ENCODE measurements at places on chromosomes 13 and 19. TPM values are rescaled to one million over a fixed set of nuclear protein-coding genes. Genes with fewer than 3 reads are reported as not detected.

GRCh38 chr19:39046037-39046821 is 13.9 kb upstream of the FBXO27 start:
- no peaks in the 10 kb centered on the region for H3K36me3 ChIP-seq
- H3K4me3 ChIP-seq = no peak overlapping the region
- no peak overlapping the region for H3K27ac ChIP-seq
- no peaks in the 10 kb centered on the region for H3K4me1 ChIP-seq

- no peak for DNase-seq
- no peaks in the 10 kb centered on the region for H3K27me3 ChIP-seq
- H3K36me3 ChIP-seq = peaks cover 61% of the 10 kb centered on the region
- H3K4me1 ChIP-seq = peaks cover 32% of the 10 kb centered on the region
- no peak overlapping the region for H3K4me3 ChIP-seq
Measured at GRCh38 chr19:52227196-52227940, 37.5 kb downstream of the PPP2R1A start.

DNA sequence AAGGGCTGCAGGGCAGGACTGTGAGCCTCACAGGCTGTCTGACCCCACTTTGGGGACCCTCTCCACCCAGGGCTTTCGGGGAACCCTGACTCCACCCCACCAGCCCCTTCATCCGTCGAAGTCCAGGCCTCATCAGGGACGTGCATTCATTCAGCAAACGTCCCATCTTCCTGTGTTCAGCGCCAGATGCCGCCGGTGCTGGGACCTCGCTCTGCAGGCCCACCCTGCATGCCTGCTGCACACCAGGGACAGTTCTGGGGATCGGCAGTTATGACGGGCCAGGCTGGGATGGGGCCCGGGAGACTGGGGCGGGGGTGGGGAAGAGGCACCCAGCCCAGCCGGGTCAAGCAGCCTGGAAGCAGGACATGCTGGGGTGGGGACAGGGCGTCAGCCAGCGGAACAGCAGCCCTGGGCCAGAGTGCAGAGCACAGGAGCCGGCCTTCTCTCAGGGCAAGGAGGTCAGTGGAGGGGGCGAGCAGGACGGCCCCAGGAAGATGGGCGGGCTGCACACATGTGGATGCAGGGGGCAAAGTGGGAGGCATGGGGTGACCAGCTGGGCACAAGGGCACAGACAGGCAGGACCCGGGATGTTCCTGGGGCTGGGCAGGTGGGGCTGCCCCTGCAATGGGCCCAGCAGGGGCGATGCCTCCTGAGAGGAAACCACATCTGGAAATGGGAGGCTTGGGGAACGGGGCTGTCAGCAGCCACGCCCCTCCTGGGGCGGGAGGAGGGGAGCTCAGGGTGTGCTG is 5.1 kb downstream of the GAMT start:
- H3K36me3 ChIP-seq = peaks cover 7% of the 10 kb centered on the region
- no peaks in the 10 kb centered on the region for H3K27me3 ChIP-seq
- no peak overlapping the region for H3K27ac ChIP-seq
- H3K4me1 ChIP-seq = peaks cover 7% of the 10 kb centered on the region
- H3K4me3 ChIP-seq = no peak overlapping the region

DNA sequence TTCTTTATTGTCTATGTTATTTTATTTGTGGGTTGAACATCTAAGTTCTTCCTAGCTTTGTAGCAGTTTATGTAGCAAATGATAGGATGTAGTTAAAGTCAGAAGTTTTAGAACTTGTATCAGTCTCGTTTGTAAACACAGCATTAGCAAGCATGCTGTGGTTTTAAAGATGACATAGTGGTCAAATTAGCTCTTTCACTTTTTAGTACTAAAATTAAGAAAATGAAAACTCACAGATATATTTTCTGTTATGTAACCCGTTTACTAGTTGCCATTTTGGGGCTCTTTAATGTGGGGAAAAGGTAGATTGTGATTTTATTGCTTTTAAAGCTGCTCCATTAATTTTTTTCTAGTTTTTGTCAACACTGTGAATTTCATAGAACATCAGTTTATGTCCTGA is 216.5 kb downstream of the PCCA start:
- no peak overlapping the region for H3K4me3 ChIP-seq
- no peaks in the 10 kb centered on the region for H3K4me1 ChIP-seq
- H3K27me3 ChIP-seq = no peaks in the 10 kb centered on the region
- no peak for DNase-seq
- H3K36me3 ChIP-seq = no peaks in the 10 kb centered on the region

- no peak overlapping the region for H3K27ac ChIP-seq
- no peaks in the 10 kb centered on the region for H3K4me1 ChIP-seq
- H3K27me3 ChIP-seq = no peaks in the 10 kb centered on the region
- no peak overlapping the region for H3K4me3 ChIP-seq
- H3K36me3 ChIP-seq = no peaks in the 10 kb centered on the region
Measured at GRCh38 chr13:86892330-86892729, 778.8 kb upstream of the SLITRK5 start.

GRCh38 chr13:31891472-31891871 is 140.1 kb upstream of the FRY start:
- peaks cover 4% of the 10 kb centered on the region for H3K27me3 ChIP-seq
- H3K27ac ChIP-seq = no peak overlapping the region
- no peak overlapping the region for H3K4me3 ChIP-seq
- H3K36me3 ChIP-seq = no peaks in the 10 kb centered on the region
- H3K4me1 ChIP-seq = peaks cover 6% of the 10 kb centered on the region
- no peak for DNase-seq

DNA sequence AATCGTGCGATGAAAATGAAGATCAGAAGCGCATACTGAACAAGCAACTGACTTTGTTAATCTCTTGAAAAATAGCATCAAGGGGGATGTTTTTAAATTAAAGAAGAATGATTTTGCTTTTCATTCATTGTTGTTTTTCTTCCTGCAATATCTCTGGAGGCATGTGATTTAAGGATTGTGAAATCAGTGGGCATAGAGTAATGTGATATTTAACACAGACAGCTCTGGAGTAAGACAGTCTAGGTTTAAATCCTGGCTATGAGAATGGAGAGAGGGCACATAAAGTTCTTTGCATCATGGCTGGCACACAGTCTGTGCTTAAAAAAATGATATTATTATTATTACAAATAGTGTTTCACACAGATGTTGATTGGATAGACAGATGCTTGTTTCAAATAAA is 243.1 kb upstream of the NBEA start:
- H3K4me3 ChIP-seq = no peak overlapping the region
- H3K27ac ChIP-seq = no peak overlapping the region
- no peaks in the 10 kb centered on the region for H3K4me1 ChIP-seq
- no peaks in the 10 kb centered on the region for H3K36me3 ChIP-seq

- peaks cover 3% of the 10 kb centered on the region for H3K27me3 ChIP-seq
- DNase-seq = no peak
- no peak overlapping the region for H3K27ac ChIP-seq
- peaks cover 25% of the 10 kb centered on the region for H3K4me1 ChIP-seq
- H3K36me3 ChIP-seq = peaks cover 35% of the 10 kb centered on the region
Measured at GRCh38 chr13:48322294-48322693, 18.7 kb downstream of the RB1 start.

GRCh38 chr13:30443957-30444404 is 21.7 kb downstream of the UBE2L5 start:
- H3K27ac ChIP-seq = no peak overlapping the region
- H3K27me3 ChIP-seq = peaks cover 9% of the 10 kb centered on the region
- DNase-seq = no peak
- H3K4me1 ChIP-seq = peaks cover 12% of the 10 kb centered on the region
- H3K4me3 ChIP-seq = no peak overlapping the region

The ERICH4 gene
- not detected for total RNA-seq
